NCI-H1417 treated with DMSO at 0.1 percent for 48 hours (cell line): ENCODE measurements at places on chromosomes 16 and 17.

DNA sequence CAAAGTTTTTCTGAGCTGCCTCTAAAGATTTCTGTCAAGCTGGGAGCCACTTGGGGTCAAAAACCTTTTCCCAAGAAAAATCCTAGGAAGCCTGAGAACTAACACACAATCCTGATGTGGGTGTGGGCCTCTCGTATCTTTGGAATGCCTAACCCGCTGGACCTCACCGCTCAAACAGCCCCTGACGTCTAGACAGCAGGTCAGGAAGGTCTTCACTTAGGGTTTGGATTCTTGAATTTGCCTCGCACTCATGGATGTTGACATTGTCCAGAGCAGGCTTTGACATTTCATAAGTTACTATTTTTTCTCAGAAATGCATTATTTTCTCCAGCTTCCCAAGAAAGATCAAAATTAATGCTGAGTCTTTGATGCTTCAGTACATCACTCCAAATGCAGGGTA lies 18.9 kb downstream of the TEX2 start:
- no peak for DNase-seq

GRCh38 chr17:38762231-38762630 lies 9.7 kb downstream of the PSMB3 start:
- no peak for DNase-seq

- no peak for DNase-seq
Measured at GRCh38 chr17:79970576-79971068, 65.0 kb downstream of the TBC1D16 start.

- no peak for DNase-seq
Measured at GRCh38 chr17:43372273-43372911, 26.4 kb upstream of the ARL4D start.

DNA sequence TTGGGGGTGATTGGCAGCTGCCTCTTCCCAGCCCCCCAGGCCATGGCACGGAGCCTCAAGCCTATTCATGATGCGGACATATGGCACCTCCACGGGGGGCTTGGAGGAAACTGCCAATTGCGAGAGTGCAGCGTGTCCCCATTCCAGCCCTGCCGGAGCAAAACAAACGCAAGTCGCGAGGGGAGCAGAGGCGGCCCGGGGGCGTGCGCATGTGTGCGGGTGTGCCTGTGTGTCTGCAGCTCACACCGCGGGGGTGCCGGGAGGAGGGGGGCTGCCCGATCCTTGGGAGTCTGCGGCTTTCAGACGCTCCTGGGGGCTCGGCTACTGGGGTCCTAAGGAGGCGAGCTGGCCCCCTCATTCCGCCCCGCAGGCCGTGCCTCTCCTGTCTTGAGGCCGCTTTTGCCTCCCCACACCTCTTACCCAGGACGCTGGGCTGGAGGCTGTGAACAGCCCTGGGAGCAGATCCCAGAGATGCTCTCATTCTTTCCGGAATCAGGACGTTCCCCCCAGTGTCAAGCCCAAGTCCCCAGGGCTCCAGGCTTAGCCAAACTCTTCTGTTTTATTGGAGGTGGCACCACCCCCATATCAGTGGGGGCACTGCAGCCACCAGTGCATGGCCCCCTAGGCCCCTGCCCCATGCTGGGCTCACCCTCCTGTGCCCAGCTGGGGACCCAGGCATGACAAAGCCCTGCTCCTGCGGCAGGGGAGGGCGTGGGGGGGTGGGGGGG lies 29.1 kb downstream of the ENDOV start:
- DNase-seq = no peak

- DNase-seq = no peak
Measured at GRCh38 chr16:74637742-74638453, 28.8 kb downstream of the RFWD3 start.

- DNase-seq = peak; percentile 18
Measured at GRCh38 chr17:41539979-41540701, 12.0 kb upstream of the KRT19 start.

GRCh38 chr17:63523253-63523855 lies at the start of gene KCNH6:
Gene KCNH6, plus strand, starts transcription at chr17:63523358. Its CDS starts 56 bp downstream, at chr17:63523414.
- no peak for DNase-seq

DNA sequence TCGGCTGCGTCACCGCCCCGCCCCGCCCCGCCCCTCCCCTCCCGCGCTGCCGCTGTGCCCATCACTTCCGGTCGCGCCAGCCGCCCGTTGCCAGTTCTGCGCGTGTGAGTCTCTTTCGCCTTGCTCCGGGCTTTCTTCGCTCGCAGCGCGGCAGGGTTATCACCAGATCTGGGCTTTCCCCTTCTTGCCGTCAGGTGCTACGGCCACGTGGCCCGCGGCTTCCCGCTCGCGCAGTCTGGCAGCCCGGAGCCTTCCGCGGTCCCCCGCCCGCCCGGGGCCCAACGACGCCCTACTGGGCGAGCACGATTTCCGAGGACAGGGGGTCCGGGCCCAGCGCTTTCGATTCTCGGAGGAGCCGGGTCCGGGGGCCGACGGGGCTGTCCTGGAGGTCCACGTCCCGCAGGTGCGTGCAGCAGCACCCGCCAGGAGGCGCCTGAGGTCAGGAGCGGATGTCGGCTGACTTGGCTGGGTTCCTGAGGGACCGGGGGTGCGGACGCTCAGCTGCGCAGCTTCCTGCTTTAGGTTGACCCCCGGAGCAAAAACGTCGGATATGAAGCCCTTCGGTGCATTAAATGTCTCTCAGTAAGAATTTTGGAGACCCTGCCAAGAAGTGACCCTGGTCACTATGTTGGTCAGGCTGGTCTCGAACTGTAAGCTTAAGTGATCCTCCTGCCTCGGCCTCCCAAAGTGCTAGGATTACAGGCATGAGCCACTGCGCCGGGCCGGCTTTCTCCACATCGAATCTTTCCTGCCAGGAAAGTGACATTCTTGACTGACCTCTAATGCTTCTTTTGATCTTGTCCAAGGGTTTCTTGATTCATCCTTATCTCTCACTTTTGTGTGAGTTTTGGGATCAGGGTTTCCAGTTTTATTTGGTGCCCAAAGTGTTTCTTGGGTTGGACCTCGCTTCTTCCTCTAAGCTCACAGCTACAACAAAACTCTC lies at the start of gene METTL23:
Gene METTL23 (plus strand): TSS at position 64 of the 943 bp plus-strand sequence. CDS start 2,872 bp downstream, outside the sequence.
- DNase-seq = no peak

- no peak for DNase-seq
Measured at GRCh38 chr17:29549177-29549923, 17.5 kb downstream of the ABHD15 start.

DNA sequence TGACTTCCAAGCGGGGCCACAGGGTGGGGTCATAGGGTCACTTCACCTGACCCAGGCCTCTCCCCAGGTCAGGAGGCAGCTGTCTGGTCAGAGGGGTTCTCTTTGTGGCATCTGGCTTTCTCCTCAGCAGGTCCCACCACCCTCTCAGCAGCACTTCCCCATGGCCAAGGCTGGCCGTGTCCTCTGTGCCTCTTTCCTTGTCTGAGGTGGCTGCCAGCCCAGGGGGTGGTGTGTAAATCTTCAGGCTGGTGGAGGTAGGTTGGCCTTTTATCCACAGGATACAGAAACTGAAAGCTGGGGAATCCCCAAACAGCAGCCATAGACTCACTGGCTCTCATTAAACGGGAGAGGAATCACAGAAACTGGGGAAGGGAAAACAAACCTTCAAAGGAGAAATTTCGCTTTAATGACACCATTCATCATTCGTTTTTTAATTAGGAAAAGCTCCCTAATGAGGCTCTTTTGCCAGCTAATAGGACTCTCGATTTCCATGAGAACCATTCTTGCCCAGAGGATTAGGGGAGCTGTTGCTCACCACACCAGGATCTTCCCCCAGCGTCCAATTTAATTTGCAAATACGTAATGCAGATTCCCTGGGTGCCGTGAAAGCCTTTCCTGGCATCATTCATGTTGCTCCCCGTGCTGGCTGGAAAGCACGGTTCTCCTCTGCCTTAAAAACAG lies 18.0 kb downstream of the C17orf75 start:
- DNase-seq = no peak

- no peak for DNase-seq
Measured at GRCh38 chr16:24049113-24049512, 207.0 kb upstream of the CACNG3 start.

DNA sequence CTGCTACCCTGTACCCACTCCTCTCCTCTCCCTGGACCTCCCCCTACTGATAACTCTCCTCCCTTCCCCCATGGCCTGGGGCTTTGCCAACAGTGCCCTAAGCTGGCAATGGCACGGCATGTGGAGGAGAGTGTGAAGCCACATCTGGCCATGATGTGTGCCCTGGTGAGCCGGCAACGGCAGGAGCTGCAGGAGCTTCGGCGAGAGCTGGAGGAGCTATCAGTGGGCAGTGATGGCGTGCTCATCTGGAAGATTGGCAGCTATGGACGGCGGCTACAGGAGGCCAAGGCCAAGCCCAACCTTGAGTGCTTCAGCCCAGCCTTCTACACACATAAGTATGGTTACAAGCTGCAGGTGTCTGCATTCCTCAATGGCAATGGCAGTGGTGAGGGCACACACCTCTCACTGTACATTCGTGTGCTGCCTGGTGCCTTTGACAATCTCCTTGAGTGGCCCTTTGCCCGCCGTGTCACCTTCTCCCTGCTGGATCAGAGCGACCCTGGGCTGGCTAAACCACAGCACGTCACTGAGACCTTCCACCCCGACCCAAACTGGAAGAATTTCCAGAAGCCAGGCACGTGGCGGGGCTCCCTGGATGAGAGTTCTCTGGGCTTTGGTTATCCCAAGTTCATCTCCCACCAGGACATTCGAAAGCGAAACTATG lies 5.2 kb downstream of the TRAF4 start:
- no peak for DNase-seq

- DNase-seq = no peak
Measured at GRCh38 chr17:28712705-28713415, 1.2 kb upstream of the PROCA1 start.

- no peak for DNase-seq
Measured at GRCh38 chr16:57167953-57168352, 17.9 kb downstream of the PSME3IP1 start.

GRCh38 chr17:1590747-1591473 lies 28.3 kb upstream of the PITPNA start:
- no peak for DNase-seq

- no peak for DNase-seq
Measured at GRCh38 chr16:10339777-10340732, 45.8 kb upstream of the ATF7IP2 start.

- no peak for DNase-seq
Measured at GRCh38 chr16:85395207-85395912, 217.8 kb upstream of the GSE1 start.

DNA sequence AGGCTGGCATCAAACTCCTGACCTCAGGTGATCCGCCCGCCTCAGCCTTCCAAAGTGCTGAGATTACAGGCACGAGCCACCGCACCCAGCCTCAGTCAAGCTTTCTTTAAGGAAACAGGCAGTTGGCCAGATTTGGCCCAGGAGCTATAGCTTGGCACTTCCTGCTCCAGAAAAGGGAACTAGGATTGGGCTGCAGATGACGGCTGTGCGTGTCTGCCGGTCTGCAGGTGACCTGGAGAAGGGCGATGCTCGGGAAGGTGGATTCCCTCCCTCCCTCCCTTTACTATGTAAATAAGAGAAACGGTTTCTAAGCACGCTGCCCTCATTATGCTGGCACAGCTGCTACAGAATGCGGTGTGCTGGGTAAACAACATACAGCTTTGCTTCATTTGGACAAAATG lies 215.9 kb downstream of the RPTOR start:
- DNase-seq = peak; percentile 64

DNA sequence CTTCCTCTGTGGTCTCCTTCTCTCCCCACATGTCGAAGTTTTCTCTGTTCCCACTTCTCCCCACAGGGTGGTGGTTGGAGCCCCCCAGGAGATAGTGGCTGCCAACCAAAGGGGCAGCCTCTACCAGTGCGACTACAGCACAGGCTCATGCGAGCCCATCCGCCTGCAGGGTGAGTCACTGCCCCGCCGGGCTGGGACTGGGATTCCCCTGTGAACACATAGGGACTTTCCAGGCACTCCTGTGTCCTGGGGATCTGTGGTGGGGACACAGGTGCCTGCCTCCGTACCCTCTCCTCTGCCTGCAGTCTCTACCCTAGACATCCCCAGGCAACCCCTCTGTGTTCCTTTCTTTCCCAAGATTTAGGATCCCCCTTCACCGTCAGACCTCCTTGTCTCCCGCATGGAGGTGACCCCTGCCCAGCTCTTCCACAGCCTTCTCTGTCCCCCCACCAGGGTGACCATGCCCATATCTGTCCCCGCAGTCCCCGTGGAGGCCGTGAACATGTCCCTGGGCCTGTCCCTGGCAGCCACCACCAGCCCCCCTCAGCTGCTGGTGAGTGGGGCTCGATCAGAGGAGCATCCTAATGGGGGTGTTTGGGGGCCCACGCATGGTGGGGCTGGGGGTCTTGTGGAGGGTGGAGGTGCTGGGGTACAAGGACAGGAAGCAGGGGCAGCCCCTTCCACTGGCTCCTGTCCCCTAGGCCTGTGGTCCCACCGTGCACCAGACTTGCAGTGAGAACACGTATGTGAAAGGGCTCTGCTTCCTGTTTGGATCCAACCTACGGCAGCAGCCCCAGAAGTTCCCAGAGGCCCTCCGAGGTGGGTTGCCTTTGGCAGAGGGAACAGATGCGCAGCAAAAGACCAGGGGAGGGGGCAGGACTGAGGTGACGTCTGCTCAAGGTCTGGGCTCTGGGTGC lies 5.8 kb downstream of the ITGAM start:
- no peak for DNase-seq

GRCh38 chr17:27578718-27579085 lies 52.3 kb upstream of the LGALS9 start:
- no peak for DNase-seq

- DNase-seq = no peak
Measured at GRCh38 chr17:34728771-34729310, 149.5 kb downstream of the TMEM132E start.

GRCh38 chr17:48615963-48616716 lies 1.0 kb upstream of the HOXB8 start:
- DNase-seq = no peak

- no peak for DNase-seq
Measured at GRCh38 chr17:34578016-34578415, 1.4 kb upstream of the TMEM132E start.
